ENCODE measurements at places on chromosomes 1 and 21.

- no peak for DNase-seq
Observed at GRCh38 chr1:185334182-185334581, 17.1 kb upstream of the IVNS1ABP start.

DNA sequence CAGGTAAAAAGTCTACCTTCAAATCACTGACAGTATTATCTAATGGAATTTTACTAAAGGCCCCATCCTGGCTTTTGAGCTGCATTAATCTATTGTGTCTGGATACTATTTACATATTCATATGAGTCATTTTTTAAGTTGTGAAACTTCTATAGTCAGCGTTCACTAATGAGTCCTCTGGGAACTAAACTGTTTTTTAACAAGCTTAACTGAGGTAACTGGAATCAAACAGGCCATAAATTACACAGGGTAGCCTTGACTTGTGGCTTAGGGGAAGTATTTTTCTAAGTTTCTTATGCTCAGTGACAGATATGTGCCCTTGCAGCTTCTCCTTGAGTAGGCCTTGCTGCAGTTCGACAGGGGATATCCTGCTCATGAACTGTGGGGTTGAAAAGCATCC is 68.8 kb downstream of the JMJD4 start:
- DNase-seq = no peak

DNA sequence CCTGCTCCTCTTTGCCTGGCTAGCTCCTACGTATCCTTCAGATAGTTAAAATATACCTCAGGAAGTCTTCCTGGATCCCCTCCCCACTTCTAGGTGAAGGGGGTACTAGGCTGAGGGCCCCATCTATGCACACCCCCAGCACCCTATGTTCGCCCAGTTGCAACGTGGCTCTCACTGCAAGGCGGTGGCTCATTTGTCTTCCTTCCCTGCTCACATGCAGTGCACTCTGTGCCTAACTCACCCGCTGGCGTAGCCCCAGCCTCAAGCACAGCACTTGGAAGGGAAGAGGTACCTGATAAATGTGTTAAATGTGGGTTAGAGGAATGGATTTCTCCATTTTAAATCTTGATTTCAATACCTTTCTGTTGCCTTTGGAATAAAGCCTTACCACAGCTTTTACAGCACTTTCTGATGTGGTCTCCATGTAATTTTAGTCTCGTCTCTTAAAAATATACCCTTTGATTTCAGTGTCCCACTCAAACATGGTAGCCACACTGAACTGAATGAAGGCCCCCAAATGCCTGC is 39.3 kb downstream of the L1TD1 start:
- no peak for DNase-seq

DNA sequence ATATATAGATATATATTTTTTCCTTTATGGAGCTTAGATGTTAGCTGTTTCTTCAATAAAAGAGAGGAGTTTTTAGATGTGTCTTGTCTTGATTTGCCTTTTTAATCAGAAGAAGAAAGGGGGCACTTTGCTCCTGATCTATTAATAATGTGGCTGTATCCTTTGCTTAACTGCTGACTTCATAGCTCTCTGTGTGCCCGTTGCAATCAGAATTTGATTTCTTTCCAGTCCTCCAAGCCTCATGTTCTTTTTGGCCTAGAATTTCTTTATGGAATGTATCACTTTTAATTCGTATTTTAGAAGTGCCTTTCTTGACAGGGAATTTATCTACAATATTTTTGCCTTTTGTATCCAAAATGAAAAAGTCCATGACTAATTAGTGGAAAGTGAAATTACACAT is 85.3 kb downstream of the C1orf21 start:
- no peak for DNase-seq

GRCh38 chr1:20950679-20951078 is 163.6 kb upstream of the HP1BP3 start:
- no peak for DNase-seq

DNA sequence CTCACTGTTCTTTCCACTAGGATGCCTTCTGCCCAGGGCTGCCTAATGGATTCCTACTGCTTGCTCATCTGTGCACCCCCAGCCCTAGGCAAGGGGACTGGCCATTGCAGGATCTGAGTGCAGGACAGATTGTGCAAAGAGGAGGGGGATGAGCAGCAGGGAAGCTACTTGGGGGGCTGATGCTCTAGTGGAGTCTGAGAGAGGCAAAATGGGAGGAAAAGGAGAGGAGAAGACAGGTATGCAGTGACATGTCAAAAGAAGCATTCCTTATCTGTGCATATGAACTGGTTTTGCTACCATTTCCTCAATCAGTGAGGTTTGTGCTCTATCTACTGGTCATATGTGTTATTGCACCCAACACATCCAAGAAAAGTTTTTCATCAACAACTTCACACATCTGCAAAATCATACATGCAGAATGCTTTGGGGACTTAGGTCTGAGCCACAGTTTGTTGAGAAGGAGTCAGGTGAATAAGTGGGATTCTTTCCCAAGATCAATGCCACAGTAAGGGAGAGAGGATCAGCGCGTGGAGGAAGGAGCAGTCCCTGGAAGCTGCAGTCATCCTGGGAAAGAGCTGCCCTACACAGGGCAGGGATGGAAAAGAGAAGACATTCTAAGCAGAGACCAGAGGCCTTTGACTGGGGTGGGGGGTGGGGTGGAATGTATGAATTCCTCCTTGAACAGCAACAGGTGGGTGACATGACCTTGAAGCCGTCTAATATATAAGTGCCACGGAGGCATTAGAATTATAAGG is 14.4 kb downstream of the SLC5A9 start:
- DNase-seq = peak; percentile 35

DNA sequence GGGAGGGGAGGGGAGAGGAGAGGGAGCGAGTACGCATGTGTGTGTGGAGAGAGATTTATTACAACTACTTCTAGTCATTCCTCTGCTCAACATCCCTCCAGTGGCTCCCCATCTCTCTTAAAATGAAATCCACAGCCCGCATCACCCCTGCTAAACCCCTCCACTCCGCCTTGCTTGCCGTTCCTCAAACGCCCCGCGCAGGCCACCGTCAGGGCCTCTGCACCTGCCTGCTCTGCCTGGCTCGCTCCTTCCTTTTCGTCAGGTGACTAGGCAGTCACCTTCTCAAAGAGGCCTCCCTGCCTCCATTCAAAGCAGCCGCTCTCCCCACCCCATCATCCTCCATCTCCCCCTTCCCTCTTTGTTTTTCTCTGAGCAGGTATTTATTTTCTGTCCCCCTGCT is 29.9 kb downstream of the LRRC38 start:
- no peak for DNase-seq

- DNase-seq = no peak
Observed at GRCh38 chr1:173871500-173871899, 3.3 kb downstream of the ZBTB37 start.

GRCh38 chr21:45613396-45613795 is 30.1 kb upstream of the PCBP3 start:
- DNase-seq = no peak

DNA sequence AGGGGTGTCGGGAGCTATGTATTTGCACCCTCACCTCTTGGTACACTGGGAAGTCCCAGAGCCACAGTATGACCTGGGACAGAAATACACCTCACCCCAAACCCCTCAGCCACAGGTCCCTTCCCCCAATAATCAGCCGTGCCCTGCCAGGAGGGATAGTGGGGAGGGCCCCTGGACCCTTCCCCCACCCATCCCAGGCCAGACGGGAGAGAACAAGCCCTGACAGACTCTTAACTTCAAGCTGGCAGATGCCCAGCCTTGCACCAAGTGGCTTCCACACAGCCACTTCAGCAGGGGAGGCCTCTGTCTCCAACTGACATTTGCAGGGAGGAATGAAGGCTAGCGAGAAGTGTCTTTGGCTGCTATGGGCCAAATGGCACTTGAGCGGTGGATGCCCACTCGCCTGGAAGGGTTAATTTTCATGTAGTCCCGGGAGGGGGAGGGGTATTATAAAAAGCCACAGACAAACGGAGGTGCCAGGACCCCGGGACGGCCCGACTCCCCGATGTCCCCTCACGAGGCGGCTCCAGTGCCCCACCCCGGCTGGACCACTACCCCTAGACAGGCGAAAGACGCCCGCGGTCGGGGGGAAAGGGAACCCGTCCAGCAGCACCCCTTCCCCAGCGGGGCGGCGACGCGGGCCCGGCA is 495 bp downstream of the SYNC start:
- DNase-seq = peak; percentile 33

DNA sequence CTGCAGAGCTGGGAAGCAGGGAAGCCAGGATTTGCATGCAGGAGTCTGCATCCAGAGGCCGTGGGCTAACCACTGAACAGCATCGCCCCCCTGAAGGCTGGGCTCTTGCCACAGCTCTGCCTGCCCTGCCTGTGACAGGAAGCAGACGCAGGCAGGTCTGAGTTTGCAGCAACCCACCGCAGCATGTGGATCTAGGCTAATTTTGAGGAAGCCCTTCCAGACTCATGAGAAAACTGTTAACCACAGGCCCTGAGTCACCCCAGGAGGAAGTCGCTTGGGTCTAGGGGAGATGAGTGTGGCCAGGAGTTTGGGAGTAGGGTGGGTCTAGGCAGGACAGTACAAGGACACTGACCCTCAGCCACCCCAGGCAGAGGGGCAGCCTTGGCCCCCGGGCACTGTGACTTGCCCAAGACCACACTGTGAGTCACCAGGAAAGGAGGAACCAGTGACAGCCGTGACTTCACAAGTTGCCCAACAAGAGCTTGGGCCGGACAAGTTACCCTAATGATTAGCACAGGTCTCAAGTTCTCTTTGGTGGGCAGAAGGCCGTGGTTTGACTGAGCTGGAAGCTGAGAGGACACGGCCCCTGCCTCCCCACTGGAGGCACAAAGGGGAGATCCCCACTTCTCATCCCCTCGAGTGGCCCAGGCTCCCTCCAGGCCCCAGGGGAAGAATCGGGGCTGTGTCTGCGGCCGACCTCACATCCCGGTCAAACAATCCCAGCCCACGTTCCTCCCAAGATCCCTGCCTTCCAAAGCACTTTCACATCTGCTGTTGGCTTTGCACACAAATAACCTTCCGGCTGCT is 826 bp downstream of the LAPTM5 start:
- DNase-seq = peak; percentile 82

DNA sequence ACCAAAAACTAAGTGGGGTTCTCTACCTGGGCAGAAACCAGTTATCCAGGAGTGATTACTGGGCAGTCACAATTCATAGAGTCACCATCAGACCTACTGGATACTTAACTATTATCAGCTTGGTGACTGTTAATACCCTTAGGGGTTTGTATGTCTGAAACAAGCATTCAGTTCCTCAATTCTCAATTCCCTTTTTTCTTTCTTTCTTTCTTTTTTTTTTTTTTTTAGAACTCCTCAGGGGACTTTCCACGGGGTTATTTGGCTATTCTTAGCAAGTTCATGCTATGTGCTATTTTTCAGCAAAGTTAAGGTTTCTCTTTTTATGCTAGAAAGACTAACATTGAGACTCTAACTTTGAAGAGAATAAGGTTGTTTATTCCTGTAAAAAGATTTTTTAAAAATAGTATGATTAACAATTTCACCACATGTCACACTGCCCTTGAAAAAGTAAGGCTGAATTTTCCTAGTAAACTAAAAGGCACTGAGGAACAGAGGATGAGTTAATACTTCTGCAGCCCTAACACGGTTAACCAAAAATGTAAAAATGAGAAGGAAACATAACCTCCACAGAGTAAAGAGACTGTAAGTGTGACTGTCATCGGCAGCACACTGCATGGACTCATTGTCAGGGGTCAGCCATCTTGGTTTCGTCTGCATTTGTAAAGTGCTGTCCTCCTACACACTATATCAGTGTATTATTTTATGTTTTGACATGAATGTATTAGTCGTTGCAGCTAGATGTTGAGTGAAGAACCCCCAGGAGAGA is 310.2 kb downstream of the NTNG1 start:
- no peak for DNase-seq

- no peak for DNase-seq
Observed at GRCh38 chr1:228978484-228979324, 243.4 kb downstream of the RHOU start.

- DNase-seq = peak; percentile 50
Observed at GRCh38 chr1:240030236-240030635, 61.4 kb upstream of the FMN2 start.

- DNase-seq = no peak
Observed at GRCh38 chr1:48022306-48022705, 25.1 kb upstream of the TRABD2B start.

DNA sequence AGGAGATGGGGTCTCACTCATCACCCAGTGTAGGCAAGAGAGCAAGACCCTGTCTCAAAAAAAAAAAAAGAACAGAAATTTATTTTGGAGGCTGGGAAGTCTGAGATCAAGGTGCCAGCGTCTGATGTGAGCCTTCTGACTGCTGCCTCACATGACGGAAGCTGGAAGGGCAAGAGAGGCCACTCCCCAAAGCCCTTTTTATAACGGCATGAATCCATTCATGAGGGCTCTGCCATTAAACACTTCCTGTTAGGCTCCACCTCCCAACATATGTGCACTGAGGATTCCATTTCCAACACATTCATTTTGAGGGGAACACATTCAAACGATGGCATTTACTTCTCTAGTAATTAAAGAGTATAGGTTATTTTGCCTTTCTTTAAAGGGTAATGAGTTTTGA is 50.9 kb upstream of the C1orf198 start:
- no peak for DNase-seq

DNA sequence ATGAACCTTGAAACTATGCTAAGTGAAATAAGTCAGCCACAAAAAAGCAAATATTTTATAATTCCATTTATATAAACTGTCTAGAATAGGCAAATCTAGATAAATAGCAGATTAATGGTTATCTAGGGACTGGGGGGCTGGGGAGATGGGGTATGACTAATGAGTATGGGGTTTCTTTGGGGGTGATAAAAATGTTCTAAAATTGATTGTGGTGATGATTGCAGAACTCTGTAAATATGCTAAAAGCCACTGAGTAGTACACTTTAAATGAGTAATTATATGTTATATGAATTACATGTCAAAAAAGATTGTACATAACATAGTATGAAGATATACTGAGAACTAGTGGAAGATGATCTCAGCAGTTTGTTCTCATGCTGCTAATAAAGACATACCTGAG is 675.0 kb downstream of the KIF26B start:
- no peak for DNase-seq

GRCh38 chr1:107175102-107175909 is 34.5 kb downstream of the NTNG1 start:
- no peak for DNase-seq

- DNase-seq = no peak
Observed at GRCh38 chr1:167510244-167510643, 8.1 kb downstream of the CD247 start.

- DNase-seq = no peak
Observed at GRCh38 chr21:42306366-42307035, 8.7 kb downstream of the TFF3 start.
